HT1080 (cell line): ENCODE measurements at places on chromosomes 6 and 20. TPM values are rescaled to one million over a fixed set of nuclear protein-coding genes. Genes with fewer than 3 reads are reported as not detected.

DNA sequence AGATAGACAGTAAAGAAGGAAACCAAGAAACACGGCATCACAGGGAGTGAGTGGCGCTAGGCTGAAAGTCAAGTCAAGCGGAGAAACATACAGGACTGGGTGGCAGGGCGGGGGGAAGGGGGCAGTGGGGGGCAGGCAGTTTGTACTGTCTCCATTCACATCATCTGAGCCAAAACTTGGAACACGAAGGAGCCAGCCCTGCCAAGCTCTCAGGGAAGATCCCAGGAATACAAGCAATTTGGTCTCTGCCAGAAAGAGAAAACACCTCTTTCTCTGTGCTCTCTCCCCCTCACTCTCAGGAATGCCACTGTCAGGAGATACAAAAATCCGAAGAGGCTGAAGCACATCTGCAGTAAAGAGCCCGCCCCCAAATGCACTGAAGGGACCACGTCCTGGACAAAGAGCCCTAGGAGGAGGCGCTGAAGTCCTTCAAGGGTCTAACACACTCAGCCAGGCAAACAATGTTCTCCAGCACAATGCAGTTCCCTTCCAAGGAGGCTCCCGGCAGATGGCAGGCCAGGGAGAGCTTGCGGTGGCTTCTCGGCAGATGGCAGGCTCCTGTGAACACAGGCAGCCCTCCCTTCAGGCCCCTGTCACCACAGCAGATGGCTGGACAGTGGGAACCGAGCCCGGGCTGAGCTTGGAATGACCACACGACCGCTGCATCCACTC, 90.0 kb downstream of the ATP9A start:
- DNase-seq = no peak

GRCh38 chr6:143561105-143561704, 49.7 kb upstream of the FUCA2 start:
- no peak for DNase-seq

GRCh38 chr20:64146936-64147477, 17.2 kb upstream of the MYT1 start:
- no peak for DNase-seq

GRCh38 chr6:23562554-23562953, 563.5 kb upstream of the NRSN1 start:
- DNase-seq = no peak

- DNase-seq = no peak
These were observed 399.4 kb downstream of the CD83 start for GRCh38 chr6:14516956-14517355.

GRCh38 chr6:20830576-20830975, 296.3 kb downstream of the CDKAL1 start:
- no peak for DNase-seq

DNA sequence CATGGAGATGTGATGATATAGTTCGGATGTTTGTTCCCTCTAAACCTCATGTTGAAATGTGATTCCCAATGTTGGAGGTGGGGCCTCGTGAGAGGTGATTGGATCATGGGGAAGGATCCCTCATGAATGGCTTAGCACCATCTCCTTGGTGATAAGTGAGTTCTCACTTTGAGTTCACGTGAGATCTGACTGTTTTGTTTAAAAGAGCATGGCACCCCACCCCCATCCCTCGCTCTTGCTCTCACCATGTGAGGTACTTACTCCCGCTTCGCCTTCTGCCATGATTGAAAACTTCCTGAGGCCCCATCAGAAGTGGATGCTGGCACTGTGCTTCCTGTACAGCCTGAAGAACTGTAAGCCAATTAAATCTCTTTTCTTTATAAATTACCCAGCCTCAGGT, 10.9 kb downstream of the SLC32A1 start:
- no peak for DNase-seq

TSBP1 gene
- total RNA-seq = not detected in 2 replicates
